Putamen (tissue), 1 donor: ENCODE measurements at places on chromosomes 16 and 17.

GRCh38 chr16:83653785-83654184 is 154.0 kb upstream of the HSBP1 start:
- DNase-seq: no peak

- DNase-seq: no peak
Observed at GRCh38 chr16:839643-840408, 39.3 kb upstream of the GNG13 start.

GRCh38 chr17:58666858-58667267 is 25.0 kb downstream of the TEX14 start:
- peak; percentile 28 for DNase-seq

DNA sequence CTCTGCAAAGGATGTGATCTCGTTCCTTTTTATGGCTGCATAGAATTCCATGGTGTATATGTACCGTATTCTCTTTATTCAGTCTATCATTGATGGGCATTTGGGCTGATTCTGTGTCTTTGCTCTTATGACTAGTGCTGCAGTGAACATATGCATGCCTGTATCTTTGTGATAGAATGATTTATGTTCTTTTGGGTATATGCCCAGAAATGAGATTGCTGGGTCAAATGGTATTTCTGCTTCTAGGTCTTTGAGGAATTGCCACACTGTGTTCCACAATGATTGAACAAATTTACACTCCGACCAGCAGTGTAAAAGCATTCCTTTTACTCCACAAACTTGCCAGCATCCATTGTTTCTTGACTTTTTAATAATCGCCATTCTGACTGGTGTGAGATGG is 60.2 kb upstream of the ADORA2B start:
- DNase-seq: no peak

- DNase-seq: no peak
Observed at GRCh38 chr16:77897831-77898605, 109.7 kb downstream of the VAT1L start.

GRCh38 chr16:27802664-27803439 is 252.9 kb downstream of the KATNIP start:
- no peak for DNase-seq

- DNase-seq: peak; percentile 85
Observed at GRCh38 chr17:40075201-40075941, 12.6 kb downstream of the THRA start.
